Kidney epithelial cell (primary cell): ENCODE measurements at places on chromosomes 12 and 14. TPM values are rescaled to one million over a fixed set of nuclear protein-coding genes. Genes with fewer than 3 reads are reported as not detected.

LRRK2 gene
- total RNA-seq = 0.63 and 0.75 TPM in 2 replicates

TRIM9 gene
- 0.92 and 1.2 TPM in 2 replicates for total RNA-seq

KRAS gene
- total RNA-seq = 23.0 and 24.0 TPM in 2 replicates

DIABLO gene
- total RNA-seq = 85.7 and 100 TPM in 2 replicates

ASCL1 gene
- 0.07 TPM in 1 of 2 replicates, not detected in the other for total RNA-seq

FOXG1 gene
- 0.17 TPM in 1 of 2 replicates, not detected in the other for total RNA-seq

GOLGA5 gene
- total RNA-seq = 38.7 and 41.2 TPM in 2 replicates

MGST1 gene
- 9.0 and 12.8 TPM in 2 replicates for total RNA-seq

RERG gene
- total RNA-seq = 1.2 and 1.6 TPM in 2 replicates

NID2 gene
- 5.4 and 8.1 TPM in 2 replicates for total RNA-seq

LPCAT3 gene
- total RNA-seq = 11.8 and 12.5 TPM in 2 replicates

SPIC gene
- total RNA-seq = not detected in 2 replicates

PSMB11 gene
- not detected in 2 replicates for total RNA-seq

BICDL1 gene
- total RNA-seq = 7.9 and 9.2 TPM in 2 replicates
